ENCODE measurements at places on chromosomes 2 and 18.

DNA sequence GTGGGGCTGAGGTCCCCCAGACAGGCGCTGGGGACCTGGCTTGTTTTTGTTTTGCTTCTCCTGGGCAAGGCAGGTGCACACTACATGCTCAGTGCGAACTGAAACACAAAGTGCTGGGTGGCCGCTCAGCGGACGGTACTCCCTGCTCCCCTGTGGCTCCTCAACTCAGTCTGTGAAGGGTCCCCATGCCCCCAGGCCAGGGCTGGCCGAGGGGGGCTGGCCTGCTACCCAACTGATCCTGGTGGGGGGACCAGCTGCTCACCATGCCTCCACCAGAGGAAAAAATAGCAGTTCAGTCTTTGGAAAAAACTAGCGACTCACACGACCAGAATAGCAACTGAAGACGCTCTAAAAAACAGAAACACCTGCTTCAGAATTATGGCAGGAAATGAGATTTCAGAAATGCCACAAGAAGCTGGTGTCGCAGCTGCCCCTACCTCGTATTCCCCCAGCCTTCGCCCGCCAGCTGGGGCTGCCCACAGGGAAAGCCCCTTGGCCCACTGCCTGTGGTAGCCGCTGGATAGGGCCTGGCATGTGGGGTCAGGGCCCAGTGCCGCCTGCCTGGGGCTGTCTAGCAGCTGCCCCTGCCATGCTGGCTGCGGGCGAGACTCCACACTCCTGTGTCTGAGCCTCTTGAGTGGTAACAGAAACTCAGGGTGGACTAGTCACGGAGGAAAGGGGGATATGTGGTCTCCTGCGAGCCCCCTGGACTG, 43.7 kb downstream of the MEX3C start:
- no peak for DNase-seq

DNA sequence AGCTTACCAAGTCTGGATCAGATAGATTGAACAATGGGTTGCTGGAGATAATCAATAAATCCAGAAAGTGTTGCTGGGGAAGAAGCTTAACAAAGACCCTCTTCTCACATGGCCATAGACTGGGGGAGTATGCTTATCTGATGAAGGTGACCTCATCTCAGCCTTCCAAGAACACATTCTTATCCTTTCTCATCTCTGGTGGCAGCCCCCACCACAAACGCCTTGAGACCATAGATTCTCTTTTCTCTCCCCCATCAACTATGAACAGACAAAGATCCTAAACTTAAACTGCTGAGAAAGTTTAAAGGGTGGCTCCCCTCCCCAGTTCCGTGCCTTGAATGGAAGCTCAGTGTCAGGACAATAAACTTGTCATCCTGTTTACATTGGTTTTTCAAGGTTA, 428.7 kb upstream of the TRIB2 start:
- no peak for DNase-seq

GRCh38 chr2:82748653-82749052, 1710.4 kb downstream of the SUCLG1 start:
- no peak for DNase-seq

- DNase-seq, result no peak
These were observed 50.2 kb upstream of the ANKRD44 start for GRCh38 chr2:197360744-197361156.

DNA sequence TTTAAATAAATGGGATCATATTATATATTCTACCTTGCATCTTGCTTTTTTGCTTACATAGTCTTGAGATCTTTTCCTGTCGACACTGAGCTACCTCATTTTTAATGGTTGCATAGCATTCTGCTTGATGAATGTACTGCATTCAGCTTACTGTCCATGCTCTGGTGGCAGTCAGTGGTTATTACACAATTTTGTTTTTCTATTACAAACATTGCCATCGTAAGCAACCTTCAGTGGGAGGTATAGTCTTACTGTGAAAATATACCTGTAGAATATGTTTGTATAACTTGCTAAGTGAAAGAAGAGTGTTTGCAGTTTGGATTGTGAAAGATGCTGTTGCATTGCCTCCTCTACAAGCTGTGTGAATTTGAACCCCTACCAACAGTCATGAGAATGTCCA, 43.4 kb downstream of the UBXN4 start:
- DNase-seq, result no peak

GRCh38 chr2:25566094-25566493, 107.3 kb downstream of the DTNB start:
- DNase-seq, result no peak

GRCh38 chr18:48334845-48335244, 74.3 kb downstream of the ZBTB7C start:
- DNase-seq, result no peak

- DNase-seq, result no peak
These were observed 30.0 kb upstream of the SULT1C4 start for GRCh38 chr2:108347786-108348185.

Measured in epithelial cell of prostate (primary cell).